ENCODE measurements at places on chromosomes 7 and 10.

- no peak for DNase-seq
Measured at GRCh38 chr7:125423458-125424155, 494.0 kb upstream of the POT1 start.

- no peak for DNase-seq
Measured at GRCh38 chr10:35578618-35578956, 26.6 kb upstream of the GJD4 start.

- no peak for DNase-seq
Measured at GRCh38 chr7:156014808-156015207, 202.5 kb upstream of the SHH start.

- no peak for DNase-seq
Measured at GRCh38 chr7:144824360-144824759, 11.5 kb downstream of the TPK1 start.

DNA sequence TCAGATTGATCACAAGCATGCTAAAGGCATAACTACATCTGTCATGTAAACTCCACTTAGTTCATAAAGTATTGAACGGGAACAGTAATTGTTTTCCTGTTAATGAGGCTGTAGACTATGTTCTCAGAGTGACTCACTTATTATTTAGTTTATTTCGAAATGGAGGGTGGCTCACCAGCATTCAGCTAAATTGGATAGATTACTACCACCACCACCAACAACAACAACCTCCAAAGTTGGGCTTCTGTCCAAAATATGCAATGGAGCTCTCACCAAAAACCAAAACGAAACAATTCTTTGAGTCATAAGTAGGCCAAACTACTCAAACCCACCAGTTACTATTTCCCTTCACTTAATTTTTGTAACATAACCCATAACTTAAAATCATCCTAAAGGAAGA lies 127.9 kb upstream of the NRBF2 start:
- DNase-seq: no peak

DNA sequence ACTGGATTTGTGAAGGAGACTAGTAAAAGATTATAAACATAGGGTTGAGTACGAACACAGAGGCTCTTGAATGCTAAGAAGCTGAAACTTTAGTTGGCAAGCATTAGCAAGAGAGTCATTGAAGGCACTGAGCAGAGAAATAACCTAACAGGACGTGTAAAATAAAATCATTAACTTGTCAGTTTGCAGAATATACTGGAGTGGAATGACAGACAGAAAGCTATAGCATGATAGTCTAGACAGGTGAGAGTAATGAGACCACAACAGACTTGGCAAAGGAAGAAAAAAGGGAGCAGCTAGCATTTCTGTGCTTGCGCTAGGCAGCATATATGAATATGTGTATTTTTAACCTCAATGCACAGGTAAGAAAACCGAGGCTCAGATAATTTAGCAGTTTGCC lies 30.8 kb downstream of the MINDY3 start:
- no peak for DNase-seq

DNA sequence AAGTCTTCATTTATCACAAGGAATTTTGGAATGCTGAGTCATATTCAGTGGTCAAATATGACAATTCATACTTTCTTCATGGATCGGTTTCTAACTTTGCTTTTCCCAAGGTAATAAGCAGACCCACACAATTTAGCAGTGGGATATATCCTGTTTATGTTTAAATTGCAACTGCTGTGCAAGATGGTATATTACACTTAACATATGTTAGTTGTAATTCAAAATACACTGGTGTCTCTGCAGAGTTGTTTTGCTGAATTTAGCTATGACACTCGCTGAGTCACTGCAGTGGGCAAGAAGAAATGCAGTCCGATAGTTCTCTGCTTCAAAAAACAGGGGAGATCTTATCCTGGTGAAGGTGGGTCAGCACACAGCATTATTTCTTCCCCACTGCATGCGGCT lies 194.8 kb upstream of the PTN start:
- no peak for DNase-seq

GRCh38 chr10:71213761-71214440 lies 1.5 kb downstream of the UNC5B start:
- DNase-seq: no peak

DNA sequence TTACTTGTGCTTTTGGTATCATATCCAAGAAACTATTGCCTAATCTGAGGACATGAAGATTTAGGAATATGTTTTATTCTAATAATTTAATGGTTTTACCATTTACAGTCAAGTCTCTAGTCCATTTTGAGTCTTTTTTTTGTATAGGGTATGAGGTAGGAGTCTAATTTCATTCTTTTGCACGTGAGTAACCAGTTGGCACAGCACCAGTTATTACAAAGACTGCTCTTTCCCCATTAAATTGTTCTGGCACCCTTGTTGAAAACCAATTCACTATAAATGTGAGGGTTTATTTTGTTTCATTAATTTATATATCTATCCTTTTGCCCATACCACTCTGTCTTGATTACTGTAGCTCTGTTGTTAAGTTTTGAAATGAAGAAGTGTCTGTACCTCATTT lies 381.6 kb downstream of the SUGCT start:
- no peak for DNase-seq

- DNase-seq: no peak
Measured at GRCh38 chr10:49593998-49594397, 16.1 kb upstream of the SLC18A3 start.

- no peak for DNase-seq
Measured at GRCh38 chr7:140593672-140593982, 47.0 kb downstream of the DENND2A start.

- no peak for DNase-seq
Measured at GRCh38 chr10:70634011-70634410, 31.5 kb upstream of the PRF1 start.

- no peak for DNase-seq
Measured at GRCh38 chr10:19749185-19749729, 67.0 kb upstream of the PLXDC2 start.

- DNase-seq: no peak
Measured at GRCh38 chr7:90536449-90536848, 59.7 kb upstream of the CDK14 start.

- DNase-seq: no peak
Measured at GRCh38 chr10:75203724-75204123, 6.9 kb upstream of the VDAC2 start.

All from cerebellar nuclear complex (tissue), 1 donor.